ENCODE measurements at places on chromosomes 6 and 20.

- DNase-seq: no peak
These were observed 95.6 kb upstream of the SHLD1 start for GRCh38 chr20:5654557-5654956.

- DNase-seq: peak; percentile 31
These were observed 80.2 kb downstream of the PREP start for GRCh38 chr6:105322499-105323225.

- DNase-seq: no peak
These were observed 1310.1 kb downstream of the EPHA7 start for GRCh38 chr6:92109256-92109655.

DNA sequence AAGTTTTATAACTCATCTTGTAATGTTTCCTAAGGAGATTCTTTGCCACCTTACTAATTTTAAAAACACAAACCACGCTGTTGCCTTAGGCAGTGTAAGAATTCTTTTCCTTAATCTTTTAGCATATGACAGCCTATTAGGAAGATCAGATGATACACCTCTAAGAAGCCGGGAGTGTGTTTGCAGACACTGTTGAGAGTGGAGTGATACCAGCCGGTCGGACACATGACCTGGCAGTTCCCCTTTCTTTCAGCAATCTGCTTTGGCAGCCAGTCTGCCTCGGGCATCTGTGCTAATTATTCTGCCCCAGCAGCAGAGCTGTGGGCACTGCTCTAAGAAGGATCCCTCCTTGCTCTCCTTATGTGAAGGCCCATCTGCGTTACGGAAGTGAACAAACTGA lies 50.9 kb downstream of the PLCB4 start:
- DNase-seq: peak; percentile 69

GRCh38 chr6:136783495-136784270 lies 8.6 kb downstream of the MAP3K5 start:
- no peak for DNase-seq

DNA sequence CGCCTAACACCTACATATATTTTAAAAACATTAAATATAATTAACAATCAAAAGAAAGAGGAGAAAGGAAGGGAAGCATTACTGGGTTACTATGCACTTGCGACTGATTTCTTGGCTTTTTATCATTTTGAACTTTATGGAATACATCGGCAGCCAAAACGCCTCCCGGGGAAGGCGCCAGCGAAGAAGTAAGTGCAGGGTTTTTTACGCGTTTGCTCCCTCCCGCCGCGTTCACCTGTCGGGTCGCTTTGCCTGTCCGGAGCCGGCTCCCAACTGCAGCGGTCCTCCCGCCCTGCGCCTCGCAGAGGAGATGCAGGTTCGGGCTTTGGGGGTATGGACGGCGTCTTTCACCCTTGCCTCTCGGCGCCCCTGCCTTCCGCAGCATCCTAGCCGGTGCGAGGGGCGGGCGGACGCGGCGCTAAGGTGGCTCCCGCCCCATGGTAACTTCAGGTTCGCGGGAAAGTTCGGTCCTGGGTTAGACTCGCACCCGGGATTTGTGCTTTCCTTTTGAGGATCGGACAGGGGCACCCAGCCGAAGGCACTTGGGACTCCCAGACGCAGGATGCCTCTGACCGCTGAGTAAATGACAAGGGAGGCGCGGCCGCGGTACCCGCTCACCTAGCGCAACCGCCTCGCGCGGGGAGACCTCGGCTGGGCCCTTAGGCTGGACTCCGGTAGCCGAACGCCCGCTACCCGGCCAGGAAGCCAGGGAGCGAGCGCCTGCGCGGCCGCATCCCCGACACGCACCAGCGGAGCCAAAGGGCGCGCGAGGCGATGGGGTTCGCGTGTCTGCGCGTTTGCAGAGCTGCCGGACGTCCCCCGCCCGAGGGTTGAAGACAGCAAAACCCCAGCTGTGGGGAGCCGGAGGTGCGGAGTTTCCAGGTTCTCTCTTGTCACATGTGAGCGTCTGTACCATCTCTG lies 891 bp downstream of the RSPO3 start:
- DNase-seq: no peak

GRCh38 chr6:22271081-22271480 lies 25.8 kb downstream of the PRL start:
- no peak for DNase-seq

DNA sequence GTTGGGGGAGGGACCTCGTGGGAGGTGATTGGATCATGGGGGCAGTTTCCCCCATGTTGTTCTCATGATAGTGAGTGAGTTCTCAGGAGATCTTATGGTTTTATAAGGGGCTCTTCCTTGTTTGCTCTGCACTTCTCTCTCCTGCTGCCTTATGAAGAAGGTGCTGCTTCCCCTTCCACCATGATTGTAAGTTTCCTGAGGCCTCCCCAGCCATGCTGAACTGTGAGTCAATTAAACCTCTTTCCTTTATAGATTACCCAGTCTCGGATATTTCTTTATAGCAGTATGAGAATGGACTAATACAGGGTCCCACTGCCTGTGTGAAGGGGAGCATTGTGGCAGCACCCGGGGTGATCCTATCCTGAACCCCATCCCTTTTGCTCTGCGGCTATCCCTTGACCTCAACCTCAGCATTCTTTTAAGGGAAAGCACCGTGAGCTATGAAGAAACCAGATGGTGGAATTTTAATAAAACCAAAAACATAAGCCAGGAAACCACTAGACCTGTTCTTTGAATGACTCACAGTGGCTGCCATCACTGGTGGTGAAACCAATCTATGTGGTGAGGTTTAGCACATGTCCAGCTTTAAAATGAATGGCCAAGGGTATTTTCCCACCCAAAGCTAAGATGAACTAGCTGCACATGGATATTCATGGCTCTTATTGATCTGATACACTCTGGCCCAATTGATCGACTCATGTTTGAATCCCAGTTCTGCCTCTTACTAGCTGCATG lies 62.2 kb downstream of the ZDHHC14 start:
- no peak for DNase-seq

DNA sequence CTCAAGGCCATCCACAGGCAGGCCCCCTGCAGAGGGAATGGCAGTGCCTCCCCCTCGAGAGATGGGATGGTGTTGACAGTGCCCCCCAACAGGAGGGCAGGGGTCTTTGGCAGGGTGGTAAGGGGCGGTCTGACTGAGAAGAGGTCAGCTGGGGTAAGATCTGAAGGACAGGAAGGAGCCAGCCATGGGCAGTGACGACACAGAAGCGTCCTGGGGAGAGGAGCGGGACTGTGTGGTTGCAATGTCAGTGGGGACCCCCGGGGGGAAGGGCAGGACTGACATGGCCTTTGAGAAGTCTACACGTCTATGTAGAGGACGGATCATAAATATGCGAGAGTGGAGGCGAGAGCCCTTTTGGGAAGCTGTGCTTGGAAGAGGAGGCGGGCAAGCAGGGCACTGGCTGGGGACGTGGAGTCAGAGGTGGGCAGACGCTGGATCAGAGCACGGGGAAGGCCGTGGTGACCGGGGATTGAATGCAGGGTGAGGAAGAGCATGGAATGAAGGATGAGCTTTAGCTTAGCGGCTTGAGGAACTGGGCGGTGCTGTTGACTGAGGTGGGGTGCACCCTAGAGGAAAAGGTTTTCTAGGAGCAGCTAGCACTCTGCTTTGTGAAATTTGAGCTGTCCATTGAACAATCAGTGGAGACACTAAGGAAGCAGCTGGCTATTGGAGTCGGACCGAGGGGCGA lies 82.5 kb upstream of the AGPAT4 start:
- DNase-seq: no peak

DNA sequence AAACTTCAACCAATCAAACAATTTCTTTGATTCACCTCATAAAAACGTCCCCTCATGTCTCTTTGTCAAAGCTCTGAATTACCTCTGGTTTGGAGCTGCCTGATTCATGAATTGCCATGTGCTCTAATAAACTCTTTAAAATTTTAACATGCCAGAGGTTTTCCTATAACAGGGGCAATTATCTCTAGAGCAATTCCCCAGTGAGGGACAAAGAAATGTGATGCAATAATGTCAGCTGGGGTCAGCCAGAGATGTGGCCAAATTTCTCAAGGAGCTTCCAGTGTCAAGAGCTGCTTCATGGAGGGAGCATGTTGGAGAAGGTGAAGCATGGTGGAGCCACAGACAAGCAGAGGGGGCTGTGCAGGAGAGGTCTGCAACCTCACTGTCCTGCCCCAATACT lies 38.7 kb upstream of the RFPL4B start:
- DNase-seq: no peak

GRCh38 chr6:7953753-7954152 lies 43.2 kb upstream of the TXNDC5 start:
- no peak for DNase-seq

DNA sequence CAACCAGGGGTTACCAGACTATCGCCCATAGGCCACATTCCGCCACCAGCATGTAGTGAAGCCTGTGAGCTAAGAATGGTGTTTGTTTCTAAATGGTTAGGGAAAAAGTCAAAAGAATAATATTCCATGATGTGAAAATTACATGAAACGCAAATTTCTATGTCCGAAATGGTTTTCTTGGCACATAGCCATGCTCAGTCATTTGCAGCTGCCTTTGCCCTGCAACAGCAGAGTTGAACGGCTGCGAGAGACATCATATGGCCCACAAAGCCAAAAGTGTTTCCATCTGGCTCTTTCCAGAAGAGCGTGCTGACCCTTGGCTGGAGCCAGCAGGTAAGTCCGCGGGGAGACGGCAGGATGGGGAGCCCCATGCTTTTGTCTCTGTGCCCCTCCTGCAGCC lies 60.7 kb downstream of the FAM120B start:
- no peak for DNase-seq

Measured in NCI-H446 (cell line).